ENCODE measurements at places on chromosomes 16 and 17.

GRCh38 chr16:24990803-24991202 is 24.4 kb downstream of the ARHGAP17 start:
- no peak for DNase-seq

- DNase-seq: no peak
Observed at GRCh38 chr16:21656795-21657768, 4.7 kb upstream of the IGSF6 start.

- DNase-seq: no peak
Observed at GRCh38 chr17:68377771-68378267, 79.5 kb downstream of the WIPI1 start.

GRCh38 chr17:82582213-82582612 is 62.7 kb downstream of the FOXK2 start:
- DNase-seq: no peak

DNA sequence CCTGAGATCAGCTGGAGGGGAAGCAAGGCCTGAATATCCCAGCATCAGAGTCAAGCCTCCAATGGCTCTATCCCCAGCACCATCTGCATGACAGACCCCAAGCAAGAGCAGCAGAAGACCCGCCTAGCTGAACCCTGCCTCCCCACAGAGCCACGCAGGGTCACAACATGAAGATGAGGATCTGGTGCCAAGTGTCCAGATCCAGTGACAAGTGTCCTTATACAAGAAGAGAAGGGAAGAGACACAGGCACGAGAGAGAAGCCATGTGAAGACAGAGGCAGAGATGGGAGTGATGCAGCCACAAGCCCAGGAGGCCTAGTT is 28.9 kb downstream of the TNFRSF13B start:
- DNase-seq: no peak

- no peak for DNase-seq
Observed at GRCh38 chr16:69932228-69932627, 18.9 kb upstream of the CLEC18A start.

- DNase-seq: no peak
Observed at GRCh38 chr16:64705443-64705842, 416.4 kb downstream of the CDH11 start.

DNA sequence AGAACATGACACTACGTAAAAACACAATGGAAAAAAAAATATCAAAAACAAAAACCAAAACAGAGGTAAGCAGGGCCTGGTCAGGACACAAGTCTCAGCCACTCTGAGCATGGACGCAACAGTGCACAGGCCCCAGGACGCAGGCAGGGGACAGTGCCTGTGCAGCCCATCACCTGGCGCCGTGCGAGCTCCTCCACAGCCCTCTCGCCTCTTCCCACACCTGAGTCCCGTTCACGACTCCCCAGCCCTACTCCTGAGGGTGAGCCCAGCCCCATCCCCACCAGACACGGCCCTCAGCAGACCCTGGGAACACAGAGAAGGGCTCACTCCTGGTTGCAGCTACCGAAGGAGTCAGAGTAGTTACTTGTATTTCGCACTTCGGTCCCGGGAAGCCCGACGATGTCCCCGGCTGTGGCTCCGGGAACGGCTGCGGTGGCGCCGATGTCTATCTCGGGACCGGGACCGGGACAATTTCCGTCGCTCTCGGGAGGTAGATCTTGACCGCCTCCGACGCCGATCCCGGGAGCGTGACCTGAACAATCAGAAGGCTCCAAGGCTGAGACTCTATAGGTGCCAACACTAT is 9.4 kb downstream of the HBQ1 start:
- no peak for DNase-seq

Measured in DMS 273 treated with DMSO at 0.1 percent for 48 hours (cell line).